GM10248 (cell line): ENCODE measurements at places on chromosomes 2 and 18.
A peak's percentile ranks its signal among the peaks of the same experiment; 100 is the strongest.

GRCh38 chr18:55605733-55606338 is 17.8 kb upstream of the TCF4 start:
- DNase-seq, result no peak

GRCh38 chr2:223169830-223170605 is 118.0 kb downstream of the KCNE4 start:
- DNase-seq, result no peak

DNA sequence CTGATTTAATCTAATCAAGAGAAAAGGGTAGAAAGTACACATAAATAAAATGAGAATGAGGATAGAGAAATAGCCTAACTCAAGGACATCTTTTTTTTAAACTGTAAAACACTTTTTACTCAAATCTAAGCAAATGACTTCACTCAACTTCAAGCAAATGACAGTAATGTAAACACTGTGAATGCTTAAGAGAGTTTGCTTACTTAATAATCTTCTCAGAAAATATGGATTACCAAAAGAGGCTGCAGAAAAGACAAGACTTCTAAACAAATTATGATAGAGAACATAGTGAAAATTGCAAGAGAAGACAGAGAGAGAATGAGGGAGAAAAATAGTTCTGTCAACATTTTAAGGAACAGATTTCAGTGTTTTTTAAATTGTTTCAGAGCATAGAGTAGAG is 52.5 kb downstream of the FAM124B start:
- DNase-seq, result no peak

DNA sequence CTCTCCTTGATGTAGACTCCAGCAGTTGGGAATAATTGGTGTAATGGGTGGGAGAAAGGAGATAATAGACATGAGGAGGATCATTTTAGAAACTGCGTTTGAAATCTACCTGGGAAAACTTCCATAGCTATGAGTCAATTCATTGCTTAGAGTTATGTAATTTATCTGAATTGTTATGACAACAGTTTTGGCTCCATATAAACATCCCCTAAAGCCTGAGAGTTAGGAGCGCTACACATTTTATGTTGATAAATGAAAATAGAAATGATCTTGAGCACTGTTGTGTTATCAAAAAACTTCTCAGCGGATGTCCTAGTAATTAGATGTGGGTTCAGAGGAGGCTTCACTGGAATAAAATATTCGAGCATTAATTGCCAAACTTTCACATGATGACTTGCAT is 573.4 kb downstream of the TSN start:
- no peak for DNase-seq

DNA sequence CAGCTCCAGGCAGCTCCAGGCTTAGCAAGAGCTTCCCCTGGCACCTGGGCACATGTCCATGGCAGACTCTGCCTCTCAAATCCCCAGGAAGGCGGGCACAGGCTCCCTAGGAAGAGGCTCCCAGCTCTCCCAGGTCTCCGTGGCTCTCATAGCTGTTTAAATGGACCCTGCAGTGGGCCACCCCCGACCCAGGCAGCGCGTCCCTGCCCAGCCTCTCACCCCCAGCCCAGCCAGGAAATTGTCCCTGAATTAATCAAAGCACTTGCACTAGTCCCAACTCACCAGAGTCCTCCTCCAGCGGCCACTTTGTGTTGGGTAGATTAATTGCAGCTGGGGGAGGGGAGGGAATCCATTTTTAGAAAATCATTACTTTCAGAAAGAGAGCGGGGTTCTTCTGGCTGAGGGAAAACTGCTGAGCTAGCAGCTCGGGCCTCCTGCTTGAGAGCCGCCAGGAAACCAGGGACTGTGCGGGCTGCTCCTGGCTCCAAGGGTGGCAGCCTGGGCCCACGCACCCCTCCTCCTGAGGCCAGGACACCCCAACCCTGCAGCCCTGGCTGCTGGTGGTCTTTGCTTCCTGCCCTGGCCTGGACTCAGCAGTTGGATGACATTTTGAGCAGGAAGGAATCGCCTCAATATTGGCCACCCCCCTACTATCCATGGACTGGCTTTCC is 36.0 kb downstream of the SMAD7 start:
- no peak for DNase-seq

DNA sequence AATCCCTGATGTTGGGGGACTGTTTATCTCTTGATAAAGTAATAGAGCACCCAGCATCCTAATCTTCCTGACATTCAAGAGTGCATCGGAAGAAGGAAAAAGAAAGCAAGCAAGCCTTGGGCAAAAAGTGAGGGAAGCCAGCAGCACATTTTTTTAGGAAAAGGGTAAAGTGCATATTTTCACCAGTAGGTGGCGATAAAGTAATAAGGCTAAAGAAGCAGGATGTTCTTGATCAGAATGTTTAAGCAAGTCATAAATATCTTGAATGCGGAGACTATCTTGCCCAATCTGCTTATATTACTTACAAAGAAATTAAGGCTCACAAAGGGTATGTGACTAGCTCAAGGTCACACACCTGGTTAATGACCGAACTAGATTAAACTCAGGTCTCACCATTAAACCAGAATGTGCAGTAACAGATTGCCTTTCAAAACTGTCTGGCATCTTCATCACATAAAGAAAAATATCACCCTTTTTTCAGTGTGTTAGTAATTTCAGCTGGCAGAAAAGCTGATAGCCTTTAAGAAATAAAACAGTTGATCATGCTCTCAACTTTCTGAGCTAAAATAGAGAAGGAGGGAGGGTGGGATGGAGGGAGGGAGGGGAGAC is 83.8 kb downstream of the VIT start:
- DNase-seq, result peak; percentile 62

DNA sequence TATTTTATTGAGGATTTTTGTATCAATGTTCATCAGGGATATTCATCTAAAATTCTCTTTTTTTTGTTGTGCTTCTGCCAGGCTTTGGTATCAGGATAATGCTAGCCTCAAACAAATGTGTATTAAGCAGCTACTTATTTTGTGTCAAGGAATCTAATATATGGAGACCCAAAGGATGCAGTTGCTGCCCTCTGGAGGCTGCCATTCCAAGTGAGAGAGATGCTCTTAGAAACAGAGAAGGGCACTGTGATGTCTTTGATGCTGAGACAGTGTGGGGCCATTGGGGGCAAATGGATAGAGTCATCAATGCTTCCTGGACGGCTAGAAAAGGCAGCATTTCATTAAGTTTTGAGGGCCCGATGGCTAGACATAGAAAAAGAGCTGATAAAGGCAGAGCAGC is 292.6 kb downstream of the SETBP1 start:
- DNase-seq, result no peak

- DNase-seq, result no peak
Observed at GRCh38 chr18:34921811-34922385, 119.3 kb upstream of the MAPRE2 start.

DNA sequence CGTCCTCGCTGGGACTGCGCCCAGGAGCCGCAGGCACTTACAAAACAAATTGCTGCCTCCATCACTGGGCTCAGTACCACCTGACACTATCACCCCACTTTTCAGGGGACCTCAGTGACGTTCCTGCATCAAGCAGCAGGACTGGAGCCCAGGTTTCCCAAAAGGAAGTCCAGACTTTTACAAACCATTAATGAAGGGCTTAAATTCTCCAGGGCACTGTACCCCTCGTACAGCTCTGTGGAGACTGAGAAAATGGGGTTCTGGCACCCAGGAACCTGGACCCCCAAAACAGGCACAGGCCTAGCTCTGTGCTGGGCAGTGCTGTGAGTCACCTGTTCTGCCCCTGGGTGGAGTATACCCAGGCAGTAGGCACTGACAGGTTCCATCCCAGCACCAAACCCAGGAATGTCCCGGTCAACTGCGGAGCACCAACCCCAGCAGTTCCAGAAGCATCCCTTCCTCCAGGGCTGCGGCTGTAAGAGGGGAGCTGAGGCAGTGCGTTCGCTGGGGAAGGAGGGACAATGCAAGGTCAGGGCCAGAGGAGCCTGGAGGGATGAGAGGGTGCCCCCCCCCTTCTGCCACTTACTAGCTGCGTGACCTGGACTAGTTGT is 24.6 kb upstream of the NOTO start:
- DNase-seq, result no peak

- DNase-seq, result no peak
Observed at GRCh38 chr2:119857742-119858141, 98.0 kb downstream of the PTPN4 start.

DNA sequence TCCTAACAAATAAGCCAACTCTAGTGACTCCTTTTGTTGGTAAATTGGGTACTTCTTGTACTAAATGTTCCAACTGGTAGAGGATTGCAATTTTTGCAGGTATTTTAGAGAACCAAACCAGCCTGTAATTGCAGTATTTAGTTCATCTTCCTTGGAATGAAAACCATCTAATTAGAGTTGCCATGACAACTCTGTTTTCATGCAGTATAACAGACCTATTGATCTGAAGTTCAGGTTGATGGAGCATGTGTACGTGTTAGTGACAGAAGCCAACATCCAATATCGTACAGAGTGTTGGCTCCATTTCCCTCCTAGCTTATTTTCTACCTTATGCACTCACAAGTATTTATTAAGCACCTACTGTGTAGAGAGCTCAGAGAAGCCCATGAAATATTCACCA is 176.3 kb upstream of the FOSL2 start:
- no peak for DNase-seq

DNA sequence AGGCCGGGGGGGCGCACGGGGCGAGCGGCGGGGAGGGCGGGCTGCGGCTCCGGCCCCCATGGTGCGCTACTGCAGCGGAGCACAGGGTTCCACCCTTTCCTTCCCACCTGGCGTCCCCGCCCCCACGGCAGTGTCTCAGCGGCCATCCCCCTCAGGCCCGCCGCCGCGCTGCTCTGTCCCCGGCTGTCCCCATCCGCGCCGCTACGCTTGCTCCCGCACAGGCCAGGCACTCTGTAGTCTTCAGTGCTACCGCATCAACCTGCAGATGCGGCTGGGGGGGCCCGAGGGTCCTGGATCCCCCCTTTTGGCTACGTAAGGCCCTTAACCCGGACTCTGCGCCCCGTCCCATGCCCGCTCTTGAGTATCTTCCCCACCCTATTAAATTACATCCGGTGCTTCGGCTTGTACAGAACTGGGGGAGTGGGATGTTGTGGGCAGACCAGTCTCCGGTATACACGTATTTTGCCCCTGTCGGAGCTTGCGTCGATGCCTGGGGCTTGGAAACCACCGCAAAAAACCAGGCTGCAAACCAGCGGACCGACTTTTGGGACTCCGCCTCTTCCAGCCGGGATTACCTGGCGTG is 598 bp upstream of the WBP1 start:
- peak; percentile 80 for DNase-seq

GRCh38 chr2:59353306-59353921 is 1112.3 kb upstream of the FANCL start:
- no peak for DNase-seq

GRCh38 chr18:22627506-22627905 is 209.8 kb upstream of the CTAGE1 start:
- DNase-seq, result no peak

- DNase-seq, result no peak
Observed at GRCh38 chr18:8359481-8359880, 249.8 kb upstream of the RAB12 start.

DNA sequence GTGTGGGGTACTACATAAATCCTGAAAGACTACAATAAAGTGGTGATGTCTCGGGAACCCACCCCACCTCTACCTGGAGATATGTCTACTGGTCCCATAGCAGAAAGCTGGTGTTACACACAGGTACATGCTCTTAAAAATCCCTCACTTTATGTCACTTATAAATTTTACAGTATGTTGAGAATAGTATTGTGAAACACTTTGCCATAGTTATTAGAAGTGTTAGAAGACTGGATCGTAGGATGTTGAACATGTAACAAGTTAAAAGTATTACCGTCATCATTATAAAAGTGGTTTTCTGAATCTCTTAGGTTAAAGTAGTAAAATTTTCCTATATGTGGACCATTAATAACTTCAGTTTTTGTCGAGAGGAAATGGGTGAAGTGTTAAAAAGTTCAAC is 48.6 kb downstream of the SPOPL start:
- no peak for DNase-seq

- peak; percentile 44 for DNase-seq
Observed at GRCh38 chr18:23619388-23619881, 33.1 kb upstream of the NPC1 start.

GRCh38 chr2:218755567-218756404 is 26.2 kb upstream of the CYP27A1 start:
- no peak for DNase-seq

GRCh38 chr2:62631160-62632085 is 74.1 kb upstream of the EHBP1 start:
- no peak for DNase-seq

DNA sequence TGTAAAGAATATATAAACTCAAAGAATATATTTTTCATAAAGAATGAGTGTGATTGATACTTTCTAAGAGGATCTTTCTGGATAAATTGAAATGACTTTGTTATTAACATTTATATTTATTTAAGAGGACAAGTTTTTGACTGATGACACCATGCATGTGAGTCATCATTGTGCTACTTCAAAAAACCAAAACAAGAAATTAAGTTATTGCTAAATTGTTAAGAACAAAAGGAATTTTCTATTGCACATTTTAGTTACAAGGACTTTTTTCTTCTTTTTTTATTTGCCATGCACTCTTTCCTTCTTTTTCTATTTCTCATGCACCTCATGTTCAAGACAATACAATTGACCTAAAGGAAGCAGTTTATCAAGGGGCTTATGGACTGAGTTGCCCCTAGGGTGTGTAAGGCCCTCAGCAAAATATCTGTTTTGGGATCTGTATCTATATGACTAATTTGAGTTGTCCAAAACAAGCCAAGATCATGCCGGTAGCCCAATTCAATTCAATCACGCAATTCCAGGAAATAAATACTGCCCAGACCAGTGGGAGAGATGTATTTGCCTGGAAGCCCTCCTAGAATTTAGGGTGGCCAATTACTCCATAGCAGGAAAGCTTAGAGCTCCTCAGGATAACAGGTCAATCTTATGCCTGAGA is 654.3 kb downstream of the METTL4 start:
- no peak for DNase-seq

GRCh38 chr18:62288665-62289008 is 36.5 kb upstream of the TNFRSF11A start:
- peak; percentile 13 for DNase-seq

DNA sequence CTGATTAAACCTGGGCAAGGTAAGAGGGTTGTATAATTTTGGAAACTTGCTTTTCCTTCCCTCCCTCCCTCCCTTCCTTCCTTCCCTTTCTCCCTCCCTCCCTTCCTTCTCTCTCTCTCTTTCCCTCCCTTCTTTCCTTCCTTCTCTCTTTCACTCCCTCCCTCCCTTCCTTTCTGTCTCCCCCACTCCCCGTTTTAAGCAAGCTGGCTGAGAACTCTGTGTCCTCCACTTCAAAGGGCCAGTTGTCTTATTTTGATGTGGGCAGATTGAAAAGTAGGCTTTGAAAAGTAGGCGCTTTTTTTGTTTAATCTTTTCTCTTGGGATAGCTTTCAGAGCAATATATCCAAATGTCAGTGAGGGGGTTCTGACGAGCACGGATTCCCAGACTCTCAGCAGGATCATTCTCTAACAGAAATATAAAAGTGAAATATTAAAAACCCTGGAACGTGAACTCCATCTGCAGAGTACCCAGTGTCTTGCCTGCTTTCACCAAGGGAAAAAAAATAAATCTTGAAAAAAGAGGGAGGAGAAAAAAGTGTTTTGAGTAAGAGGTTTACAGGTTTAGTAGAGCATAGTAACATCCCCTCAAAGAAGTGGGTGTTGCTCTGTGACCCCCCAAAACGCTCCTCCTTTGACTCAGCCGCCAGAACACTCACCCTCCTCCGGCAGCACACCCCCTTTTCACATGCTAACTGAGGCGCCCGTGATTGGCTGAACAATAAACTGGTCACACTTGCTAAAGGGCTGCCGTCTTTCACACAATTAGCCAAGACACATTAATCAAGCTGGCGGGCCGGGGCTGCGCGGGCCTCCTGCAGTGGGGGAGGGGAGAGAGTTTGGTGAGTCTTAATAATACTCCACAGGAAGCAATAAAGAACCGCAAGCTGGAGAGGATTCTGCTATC is 52.2 kb downstream of the CDK15 start:
- no peak for DNase-seq
